Naive thymus-derived CD8-positive, alpha-beta T cell (primary cell): ENCODE measurements at places on chromosomes 1 and 21.

- no peaks in the 10 kb centered on the region for H3K36me3 ChIP-seq
- no peak for DNase-seq
- no peak overlapping the region for H3K27ac ChIP-seq
These were observed 54.9 kb downstream of the ACOT7 start for GRCh38 chr1:6338695-6339094.

DNA sequence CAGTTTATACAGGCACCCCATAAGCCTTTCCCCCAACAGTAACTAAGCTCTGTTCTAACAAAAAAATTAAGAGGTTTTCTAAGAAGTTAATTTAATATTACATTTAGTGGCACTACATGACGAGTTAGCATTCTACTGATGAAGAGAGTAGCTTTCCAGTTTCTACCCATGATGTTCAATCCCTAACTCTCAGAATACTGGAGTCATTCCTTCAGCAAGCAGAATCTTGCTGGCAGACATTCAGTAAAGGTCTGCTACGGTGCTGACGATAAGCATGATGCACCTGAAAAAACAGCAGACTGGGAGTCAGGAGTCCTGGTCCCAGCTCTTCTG, 24.5 kb downstream of the SRSF4 start:
- H3K36me3 ChIP-seq, result no peaks in the 10 kb centered on the region
- no peak overlapping the region for H3K27ac ChIP-seq
- H3K27me3 ChIP-seq, result no peaks in the 10 kb centered on the region
- peaks cover 14% of the 10 kb centered on the region for H3K4me1 ChIP-seq
- DNase-seq, result no peak
- no peak overlapping the region for H3K4me3 ChIP-seq

GRCh38 chr1:94309216-94309615, 71.8 kb upstream of the ARHGAP29 start:
- H3K4me3 ChIP-seq, result no peak overlapping the region
- no peaks in the 10 kb centered on the region for H3K36me3 ChIP-seq
- H3K27ac ChIP-seq, result no peak overlapping the region
- no peak for DNase-seq
- no peaks in the 10 kb centered on the region for H3K27me3 ChIP-seq

- H3K4me1 ChIP-seq, result no peaks in the 10 kb centered on the region
- no peaks in the 10 kb centered on the region for H3K36me3 ChIP-seq
- no peak for DNase-seq
- no peak overlapping the region for H3K27ac ChIP-seq
These were observed 42.7 kb upstream of the SLC22A15 start for GRCh38 chr1:115933625-115934024.

DNA sequence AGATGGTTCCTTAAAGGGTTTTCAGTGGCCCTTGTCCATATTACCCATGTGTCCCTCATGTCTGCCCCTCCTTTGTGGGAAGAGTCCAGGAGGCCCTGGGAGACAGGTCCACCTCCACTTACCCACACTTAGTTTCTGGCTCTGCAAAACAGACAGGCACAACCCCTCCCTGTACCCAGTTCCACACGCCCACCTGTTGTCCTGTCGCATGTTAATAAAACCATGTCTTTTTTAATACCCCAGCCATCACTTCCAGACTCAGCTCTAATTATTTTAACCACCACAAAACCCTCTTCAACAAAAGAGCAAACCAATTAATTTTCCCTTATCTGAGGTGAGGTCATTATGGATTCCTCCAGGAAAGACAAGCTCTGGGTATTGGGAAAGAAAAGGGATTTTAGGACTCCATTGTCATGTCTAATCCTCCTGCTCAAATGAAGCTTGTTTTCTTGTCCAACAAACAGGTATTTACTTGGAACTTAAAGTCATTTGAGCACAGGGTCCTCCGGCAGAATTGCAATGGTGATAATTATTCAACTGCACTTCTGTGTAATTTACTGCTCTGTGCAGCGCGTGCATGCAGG, 68.9 kb downstream of the CCDC185 start:
- H3K4me3 ChIP-seq, result no peak overlapping the region
- H3K27me3 ChIP-seq, result peaks cover 5% of the 10 kb centered on the region
- H3K36me3 ChIP-seq, result no peaks in the 10 kb centered on the region
- H3K4me1 ChIP-seq, result peaks cover 2% of the 10 kb centered on the region

DNA sequence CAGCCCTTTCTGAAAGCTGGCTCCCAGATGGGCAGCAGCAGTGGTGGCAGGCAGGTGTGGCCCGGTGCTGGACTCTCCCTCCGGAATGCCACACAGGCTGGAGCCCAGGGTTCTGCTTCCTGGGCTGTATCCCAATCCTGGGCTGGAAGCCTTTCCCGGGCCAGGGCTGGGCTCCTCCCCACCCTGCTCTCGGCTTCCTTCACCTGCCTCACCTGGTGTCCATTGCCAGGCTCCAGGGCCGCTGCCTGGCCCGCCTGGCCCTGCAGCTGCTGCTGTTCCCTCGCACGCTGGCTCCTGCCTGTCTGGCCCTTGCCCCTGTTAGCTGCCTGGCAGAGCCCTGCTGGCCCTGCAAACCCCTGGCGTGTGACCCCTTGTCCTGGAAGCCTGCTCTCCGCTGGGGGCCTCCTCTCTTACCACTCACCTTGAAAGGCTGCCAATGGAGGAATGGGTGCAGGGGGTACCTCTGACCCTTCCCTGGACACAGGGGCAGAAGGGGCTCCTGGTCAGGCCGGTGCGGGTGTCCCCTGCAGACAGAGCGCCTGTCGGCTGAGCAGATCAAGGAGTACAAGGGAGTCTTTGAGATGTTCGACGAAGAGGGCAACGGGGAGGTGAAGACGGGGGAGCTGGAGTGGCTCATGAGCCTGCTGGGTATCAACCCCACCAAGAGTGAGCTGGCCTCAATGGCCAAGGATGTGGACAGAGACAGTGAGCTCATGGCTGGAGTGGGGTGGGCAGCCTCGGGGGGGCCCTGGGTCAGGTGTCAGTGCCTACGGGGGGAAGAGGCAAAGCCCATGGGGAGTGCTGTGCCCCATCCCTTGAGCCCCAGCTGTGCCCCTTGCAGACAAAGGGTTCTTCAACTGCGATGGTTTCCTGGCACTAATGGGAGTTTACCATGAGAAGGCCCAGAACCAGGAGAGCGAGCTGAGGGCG, 1.1 kb downstream of the CALML6 start:
- DNase-seq, result no peak
- no peak overlapping the region for H3K27ac ChIP-seq
- peaks cover 6% of the 10 kb centered on the region for H3K4me1 ChIP-seq
- H3K4me3 ChIP-seq, result peak overlapping the region; percentile 48
- H3K27me3 ChIP-seq, result no peaks in the 10 kb centered on the region
- no peaks in the 10 kb centered on the region for H3K36me3 ChIP-seq

DNA sequence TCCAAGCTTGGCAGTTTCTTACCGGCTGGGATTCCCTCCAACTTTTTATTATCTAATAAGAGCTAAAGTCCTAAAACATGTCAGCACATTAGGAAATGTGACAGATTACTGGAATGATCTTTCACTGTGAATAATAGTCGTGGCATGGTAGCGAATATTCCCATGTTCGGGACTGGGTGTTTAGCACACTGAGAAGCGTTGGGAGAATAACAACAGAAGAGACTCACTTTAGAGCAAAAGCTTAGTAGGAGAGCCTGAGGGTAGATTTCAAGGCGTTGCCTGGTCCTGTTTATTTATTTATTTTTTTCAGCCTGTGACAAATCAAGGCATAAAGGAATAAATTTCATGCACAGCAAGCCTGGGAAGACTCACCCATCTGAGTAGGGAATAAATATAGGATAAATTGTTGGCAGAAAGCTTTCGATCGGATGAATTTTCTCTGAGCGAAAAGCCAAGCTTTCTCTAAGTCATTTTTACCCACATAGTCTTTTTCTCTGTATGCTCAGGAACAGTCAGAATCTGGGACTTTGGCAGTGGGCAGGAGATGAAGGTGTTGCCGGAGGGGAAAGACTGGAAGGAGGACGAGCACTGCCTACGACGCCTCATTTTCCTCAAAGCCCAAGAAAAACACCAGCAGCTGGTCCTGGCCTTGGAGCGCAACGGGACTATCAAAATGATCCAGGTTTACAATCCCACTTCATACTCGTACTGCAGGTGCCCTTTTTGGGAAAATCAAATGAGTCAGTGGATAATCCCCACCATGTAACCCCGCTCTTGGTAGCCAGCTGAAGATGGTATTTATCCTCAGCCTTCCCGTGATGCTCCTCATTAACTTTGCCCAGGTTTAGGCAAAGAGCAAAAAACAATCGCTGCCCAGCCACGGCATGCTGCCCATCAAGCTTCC, 97.2 kb downstream of the WDR64 start:
- H3K4me1 ChIP-seq, result no peaks in the 10 kb centered on the region
- no peaks in the 10 kb centered on the region for H3K36me3 ChIP-seq
- no peak for DNase-seq
- no peak overlapping the region for H3K27ac ChIP-seq
- H3K4me3 ChIP-seq, result no peak overlapping the region

- peak overlapping the region; percentile 95 for H3K27ac ChIP-seq
- no peak for DNase-seq
- peak overlapping the region; percentile 88 for H3K4me3 ChIP-seq
- no peaks in the 10 kb centered on the region for H3K27me3 ChIP-seq
These were observed 581 bp downstream of the ETV3 start for GRCh38 chr1:157137408-157138219.

DNA sequence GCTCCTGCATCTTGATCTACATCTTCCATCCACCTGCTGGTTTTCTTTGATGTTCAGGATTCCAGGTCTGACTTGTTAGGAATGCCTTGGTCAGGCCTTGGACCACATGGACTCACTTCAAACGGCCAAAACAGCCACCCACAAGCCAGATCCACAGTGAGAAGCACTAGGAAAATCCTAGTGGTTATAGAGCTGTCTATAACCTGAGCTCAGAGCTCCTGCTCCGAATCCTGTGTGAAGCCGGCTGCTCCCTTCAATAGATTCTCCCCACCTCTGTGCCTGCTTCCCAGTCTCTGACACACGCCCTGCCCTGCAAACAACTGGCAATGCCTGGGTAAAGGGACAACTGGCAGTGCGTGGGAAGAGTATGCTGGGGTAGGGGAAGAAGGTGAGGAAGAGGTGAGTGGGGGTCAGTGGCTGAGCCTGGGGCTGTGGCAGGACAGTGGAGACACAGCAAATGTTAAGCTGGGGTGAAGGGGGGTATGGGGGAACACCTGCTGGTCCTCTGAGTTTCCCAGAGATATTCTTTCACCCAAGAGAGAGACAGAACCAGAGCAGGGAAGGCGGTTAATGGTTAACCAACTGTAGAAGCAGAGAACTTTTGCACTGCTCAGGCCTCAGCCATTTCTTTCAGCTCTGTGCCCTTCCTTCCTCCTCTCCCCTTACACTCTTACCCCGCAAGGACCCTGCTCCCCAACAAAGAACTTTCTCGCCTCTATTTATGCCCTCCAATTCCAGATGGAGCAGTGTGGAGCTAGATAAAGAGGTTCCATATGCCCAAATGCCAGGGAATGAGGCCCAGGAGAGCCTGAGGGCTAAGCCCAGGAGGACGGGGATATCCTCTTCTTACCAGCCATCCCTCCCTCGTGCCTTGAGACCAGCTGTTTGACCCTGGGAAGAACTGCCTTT, 4.5 kb downstream of the PLXNA2 start:
- no peaks in the 10 kb centered on the region for H3K36me3 ChIP-seq
- H3K27ac ChIP-seq, result no peak overlapping the region
- H3K27me3 ChIP-seq, result peaks cover 14% of the 10 kb centered on the region

DNA sequence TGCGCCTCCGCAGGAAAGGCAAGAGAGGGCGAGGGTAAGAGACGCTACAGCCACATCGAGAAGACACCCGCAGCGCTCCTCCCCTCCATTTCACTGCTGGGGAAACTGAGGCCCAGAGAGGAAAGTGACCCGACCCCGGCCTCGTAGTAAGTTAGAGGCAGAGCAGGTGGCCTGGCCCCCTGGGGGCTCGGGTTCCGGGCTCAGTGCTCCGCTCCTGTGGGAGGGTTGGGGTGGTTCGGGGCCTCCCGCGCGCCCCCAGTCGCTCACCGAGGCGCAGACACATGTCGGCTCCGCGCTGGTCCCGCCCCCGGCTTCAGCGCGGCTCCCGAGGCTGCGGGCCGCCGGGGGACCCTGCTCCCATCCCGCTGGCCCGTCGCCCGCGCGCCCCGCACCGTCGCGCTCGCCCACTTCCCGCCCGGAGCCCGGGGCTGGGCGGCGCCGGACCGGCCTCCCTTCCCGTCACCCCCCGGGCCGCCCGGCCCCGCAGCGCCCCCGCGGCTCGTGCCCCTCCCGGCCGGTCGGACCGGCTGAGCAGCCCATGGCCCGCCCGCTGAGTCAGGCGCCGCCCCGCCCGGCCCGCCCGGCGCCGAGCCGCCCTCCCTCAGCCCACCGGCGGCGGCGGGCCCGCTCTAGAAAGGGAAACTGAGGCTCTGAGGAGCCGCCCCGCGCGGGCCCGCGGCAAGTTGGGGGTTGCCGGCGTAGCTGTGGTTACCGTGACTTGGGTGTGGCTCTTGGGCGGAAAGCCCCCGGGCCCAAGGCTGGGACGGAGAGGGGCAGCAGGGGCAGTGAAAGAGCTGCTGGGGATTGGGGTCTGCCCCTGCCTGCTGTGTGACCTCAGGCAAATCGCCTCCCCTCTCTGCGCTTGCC, at the start of gene TMEM54:
TMEM54 (minus strand) TSS at position 434 of the 867 bp plus-strand sequence; CDS start at position 283, 151 bp downstream.
- H3K36me3 ChIP-seq, result no peaks in the 10 kb centered on the region
- peaks cover 66% of the 10 kb centered on the region for H3K27me3 ChIP-seq
- no peak for DNase-seq
- H3K4me3 ChIP-seq, result peak within 1 kb of the TSS; percentile 80
- peaks cover 11% of the 10 kb centered on the region for H3K4me1 ChIP-seq

DNA sequence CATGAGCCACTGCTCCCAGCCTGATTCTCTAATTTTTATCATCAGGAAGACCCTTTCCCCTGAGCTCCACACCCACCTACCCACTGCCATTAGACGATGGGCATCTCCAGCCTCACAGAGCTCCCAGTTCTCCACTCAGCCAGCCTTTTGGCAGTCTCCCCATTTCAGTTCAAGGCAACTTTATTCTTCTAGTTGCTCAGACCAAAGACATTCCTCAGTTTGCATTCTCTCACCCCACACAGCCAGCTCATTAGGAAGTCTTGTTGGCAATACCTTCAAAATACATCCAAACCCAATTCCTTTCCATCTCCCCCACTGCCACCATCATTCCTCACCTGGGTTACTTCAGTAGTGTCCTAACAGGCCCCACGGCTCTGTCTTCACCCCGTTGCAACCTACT, 53.4 kb upstream of the COX20 start:
- no peak overlapping the region for H3K27ac ChIP-seq
- no peak for DNase-seq
- H3K36me3 ChIP-seq, result no peaks in the 10 kb centered on the region
- no peak overlapping the region for H3K4me3 ChIP-seq
- no peaks in the 10 kb centered on the region for H3K4me1 ChIP-seq
